ENCODE measurements at places on chromosomes 4 and X.

GRCh38 chr4:27187786-27188185 lies 327.1 kb downstream of the STIM2 start:
- no peaks in the 10 kb centered on the region for H3K36me3 ChIP-seq
- H3K27ac ChIP-seq: no peak overlapping the region
- no peaks in the 10 kb centered on the region for H3K4me1 ChIP-seq
- H3K27me3 ChIP-seq: no peaks in the 10 kb centered on the region
- no peak overlapping the region for H3K4me3 ChIP-seq

- no peaks in the 10 kb centered on the region for H3K36me3 ChIP-seq
- DNase-seq: peak; percentile 61
- H3K4me3 ChIP-seq: no peak overlapping the region
Observed at GRCh38 chr4:159267869-159268285, 165.0 kb downstream of the RAPGEF2 start.

DNA sequence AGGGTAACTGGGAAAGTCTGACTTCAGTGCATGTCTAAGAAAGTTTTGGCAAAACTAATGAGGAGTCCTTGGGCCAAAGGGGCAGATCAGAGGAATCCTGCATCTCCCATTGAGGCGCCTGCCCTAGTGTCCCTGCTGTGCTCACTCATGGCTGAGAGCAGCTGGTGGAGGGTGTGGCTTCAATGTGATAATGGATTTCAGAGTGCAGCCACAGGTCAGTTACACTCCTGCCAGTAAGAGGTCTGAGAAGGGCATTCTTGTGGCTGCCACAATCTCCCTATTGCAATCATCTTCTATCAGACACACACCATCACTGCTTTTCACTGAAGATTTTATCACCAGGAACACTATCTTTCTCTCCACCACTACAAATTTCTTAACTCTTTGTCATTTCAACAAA lies 457.1 kb downstream of the MID1IP1 start:
- H3K4me1 ChIP-seq: no peaks in the 10 kb centered on the region
- no peak overlapping the region for H3K27ac ChIP-seq
- peaks cover 8% of the 10 kb centered on the region for H3K27me3 ChIP-seq
- DNase-seq: peak; percentile 11

DNA sequence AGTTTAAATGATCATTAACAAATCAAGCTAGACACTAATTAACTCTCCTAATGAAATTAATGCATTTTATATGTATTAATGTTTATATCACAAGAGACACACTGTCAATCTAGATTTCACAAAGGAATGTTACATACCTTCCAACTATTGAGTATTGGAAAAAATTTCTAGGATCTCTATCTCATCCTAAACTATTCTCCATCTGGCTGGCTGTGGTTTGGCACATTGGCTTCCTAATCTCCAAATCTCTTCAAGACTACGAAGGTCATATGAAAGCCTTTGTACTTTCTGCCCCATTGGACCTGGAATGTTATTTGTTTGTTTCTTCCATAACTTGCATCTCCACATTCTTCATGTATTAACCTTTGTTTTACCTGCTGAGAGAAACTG lies 1160.0 kb downstream of the ADGRL3 start:
- no peaks in the 10 kb centered on the region for H3K27me3 ChIP-seq
- H3K36me3 ChIP-seq: no peaks in the 10 kb centered on the region
- H3K27ac ChIP-seq: no peak overlapping the region

- H3K4me3 ChIP-seq: no peak overlapping the region
- H3K27ac ChIP-seq: no peak overlapping the region
- DNase-seq: peak; percentile 64
- no peaks in the 10 kb centered on the region for H3K4me1 ChIP-seq
- no peaks in the 10 kb centered on the region for H3K36me3 ChIP-seq
- peaks cover 3% of the 10 kb centered on the region for H3K27me3 ChIP-seq
Observed at GRCh38 chr4:146916479-146917076, 29.1 kb downstream of the TTC29 start.

DNA sequence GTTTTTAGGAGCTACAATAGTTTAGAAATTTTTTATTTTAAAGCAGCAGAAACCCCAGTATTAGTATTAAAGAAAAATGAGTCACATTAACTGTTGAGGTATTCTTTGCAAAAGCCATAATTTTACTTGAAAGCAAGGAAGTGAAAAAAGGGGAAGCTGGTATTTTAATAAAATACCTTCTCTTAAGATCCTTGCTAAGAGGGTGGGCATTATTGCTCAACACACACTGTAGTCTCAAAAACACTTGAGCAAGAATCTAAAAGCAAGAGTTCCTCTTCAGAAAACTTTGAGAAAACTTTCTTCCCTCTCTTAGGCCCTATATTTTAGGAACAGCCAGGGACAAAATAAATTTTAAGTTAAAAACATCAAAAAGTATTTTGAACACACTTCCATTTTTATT lies 259.4 kb upstream of the DIAPH2 start:
- no peak overlapping the region for H3K27ac ChIP-seq
- no peaks in the 10 kb centered on the region for H3K4me1 ChIP-seq
- no peaks in the 10 kb centered on the region for H3K27me3 ChIP-seq
- DNase-seq: no peak
- H3K36me3 ChIP-seq: no peaks in the 10 kb centered on the region
- H3K4me3 ChIP-seq: no peak overlapping the region

DNA sequence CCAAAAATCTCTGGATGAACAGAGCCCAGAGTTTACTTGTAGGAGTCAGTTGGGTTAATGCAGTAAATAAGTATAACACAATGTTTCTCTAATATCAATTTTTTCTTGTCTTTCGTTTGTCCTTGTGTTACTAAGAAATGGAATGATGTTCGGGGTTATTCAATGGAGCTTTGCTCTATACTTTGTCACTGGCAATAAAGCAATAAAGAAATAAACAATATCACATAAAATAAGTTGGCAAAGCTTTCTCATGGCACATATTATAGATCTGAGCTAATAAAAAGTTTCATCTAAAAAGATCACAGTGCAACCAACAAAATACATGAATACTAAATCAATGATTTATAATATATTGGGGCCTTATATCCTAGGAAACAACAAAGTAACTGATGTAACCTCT lies 32.7 kb downstream of the INPP4B start:
- no peak for DNase-seq
- H3K27ac ChIP-seq: no peak overlapping the region

DNA sequence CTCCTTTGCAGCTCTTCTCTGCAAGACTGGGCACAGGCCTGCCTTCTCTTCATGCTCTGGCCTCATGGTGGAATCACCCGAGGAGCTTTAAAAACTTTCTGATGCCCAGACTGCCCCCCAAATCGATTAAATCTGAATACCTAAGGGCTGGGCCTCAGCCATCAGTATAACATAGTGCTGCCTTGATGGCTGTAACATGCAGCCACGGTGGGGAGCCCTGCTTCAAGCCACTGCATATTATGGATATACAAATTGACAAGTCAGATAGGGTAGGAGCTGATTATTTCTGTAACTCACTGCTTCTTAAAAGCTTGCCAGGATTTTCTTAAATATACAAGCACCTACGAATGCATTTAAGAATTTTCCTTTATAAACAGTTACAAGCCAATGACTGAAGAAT lies 40.5 kb downstream of the GPM6B start:
- DNase-seq: no peak
- peaks cover 19% of the 10 kb centered on the region for H3K27me3 ChIP-seq
- no peaks in the 10 kb centered on the region for H3K4me1 ChIP-seq
- H3K4me3 ChIP-seq: no peak overlapping the region
